ENCODE measurements at places on chromosomes 11 and 22.

DNA sequence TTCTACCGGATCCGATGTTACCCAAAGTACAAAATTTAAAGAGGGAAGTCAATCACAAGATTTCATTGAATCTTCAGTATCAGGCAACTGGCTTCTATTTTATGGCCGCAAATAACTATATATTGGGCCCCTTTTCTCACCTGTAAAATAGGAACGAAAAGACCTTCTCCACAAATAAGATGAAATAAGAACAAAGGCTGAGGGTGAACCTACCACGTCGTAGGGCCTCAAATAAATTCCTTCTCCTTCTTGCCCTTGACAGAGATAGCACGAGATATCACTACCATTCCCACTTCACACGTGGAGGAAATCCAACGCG is 794 bp upstream of the EMSY start:
- no peak for DNase-seq

DNA sequence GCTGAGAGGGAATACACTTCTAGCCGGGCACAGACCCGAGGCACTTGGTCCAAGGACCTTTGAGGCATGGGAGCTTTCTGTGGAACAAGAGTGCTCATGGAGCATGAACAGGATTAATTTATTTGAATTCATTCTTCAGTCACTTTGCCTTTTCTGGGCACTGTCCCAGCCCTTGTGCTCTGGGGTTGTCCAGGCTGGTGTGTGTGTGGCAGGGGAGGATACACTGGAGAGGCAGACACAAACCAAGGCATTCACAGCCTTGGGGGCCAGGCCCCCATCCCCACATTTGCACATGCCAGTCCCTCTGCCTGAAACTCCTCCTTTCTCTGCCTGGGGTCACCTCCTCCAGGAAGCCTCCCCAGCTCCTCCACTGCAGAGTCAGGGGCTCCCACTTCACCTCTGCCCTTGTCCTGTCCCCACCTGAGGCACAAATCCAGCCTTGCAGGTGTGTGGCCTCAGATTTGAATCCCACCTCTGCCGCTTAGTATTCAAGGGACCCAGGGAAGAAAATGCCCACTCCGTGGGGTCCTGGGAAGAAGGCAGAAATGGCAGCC is 55.5 kb downstream of the MYO7A start:
- DNase-seq, result no peak

- DNase-seq, result no peak
Measured at GRCh38 chr11:76134239-76134638, 72.1 kb downstream of the WNT11 start.

DNA sequence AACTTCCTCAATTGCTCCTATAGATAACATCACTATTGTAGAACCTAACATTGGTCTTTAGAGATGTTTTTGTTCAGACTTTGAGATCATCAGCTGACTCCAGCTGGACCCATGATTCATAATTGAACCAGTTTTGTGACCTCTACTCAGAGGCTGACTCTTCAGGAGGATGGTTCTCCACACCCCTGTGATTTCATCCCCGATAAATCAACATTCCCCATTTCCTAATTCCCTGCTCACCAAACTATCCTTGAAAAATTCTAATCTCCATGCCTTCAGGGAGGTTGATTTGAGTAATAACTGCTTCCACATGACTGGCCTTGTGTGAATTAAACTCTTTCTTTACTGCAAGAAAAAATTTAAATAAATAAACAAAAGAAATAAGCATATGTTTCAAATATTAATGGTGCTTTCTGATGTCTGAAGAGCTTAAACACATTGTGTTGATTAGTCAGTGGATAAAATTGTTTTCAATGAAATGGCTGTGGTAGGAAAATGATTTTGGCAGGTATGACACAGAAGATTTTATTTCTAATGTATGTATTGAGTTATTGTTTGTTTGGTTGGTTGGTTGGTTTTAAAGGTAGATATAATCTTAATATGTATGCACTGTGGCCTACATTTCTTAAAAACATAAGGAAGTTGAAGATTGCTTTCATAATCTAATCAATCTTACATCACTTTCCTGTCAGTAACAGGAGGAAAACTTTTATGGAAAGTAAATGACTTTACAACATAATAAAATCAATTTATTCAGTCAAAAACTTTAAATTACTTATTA is 427.9 kb upstream of the CCDC179 start:
- DNase-seq, result no peak

DNA sequence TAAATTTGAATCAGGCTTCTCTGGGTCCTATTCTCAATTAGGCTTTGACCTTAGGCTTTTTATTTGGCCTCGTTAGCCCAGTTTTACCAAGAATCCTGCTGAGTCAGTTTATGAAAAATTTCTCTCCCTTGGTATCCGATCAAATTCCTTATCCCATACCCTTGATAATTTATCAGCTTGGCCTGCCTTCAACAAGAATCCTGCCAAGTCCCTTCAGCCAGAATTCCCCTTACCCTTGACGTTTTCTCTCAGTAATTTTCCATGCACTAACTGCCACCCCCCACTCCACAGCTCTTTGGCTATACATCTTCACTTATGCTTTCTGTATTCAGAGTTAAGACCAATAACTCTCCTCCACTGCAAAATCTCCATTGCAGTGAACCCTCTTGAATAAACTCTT is 811.0 kb upstream of the CCDC90B start:
- no peak for DNase-seq

- no peak for DNase-seq
Measured at GRCh38 chr11:116535994-116536393, 236.8 kb downstream of the BUD13 start.

GRCh38 chr11:20397281-20397680 is 9.8 kb downstream of the PRMT3 start:
- DNase-seq, result no peak

- no peak for DNase-seq
Measured at GRCh38 chr22:46289244-46289891, 7.3 kb upstream of the GTSE1 start.

- no peak for DNase-seq
Measured at GRCh38 chr11:129593098-129593497, 217.4 kb downstream of the BARX2 start.

DNA sequence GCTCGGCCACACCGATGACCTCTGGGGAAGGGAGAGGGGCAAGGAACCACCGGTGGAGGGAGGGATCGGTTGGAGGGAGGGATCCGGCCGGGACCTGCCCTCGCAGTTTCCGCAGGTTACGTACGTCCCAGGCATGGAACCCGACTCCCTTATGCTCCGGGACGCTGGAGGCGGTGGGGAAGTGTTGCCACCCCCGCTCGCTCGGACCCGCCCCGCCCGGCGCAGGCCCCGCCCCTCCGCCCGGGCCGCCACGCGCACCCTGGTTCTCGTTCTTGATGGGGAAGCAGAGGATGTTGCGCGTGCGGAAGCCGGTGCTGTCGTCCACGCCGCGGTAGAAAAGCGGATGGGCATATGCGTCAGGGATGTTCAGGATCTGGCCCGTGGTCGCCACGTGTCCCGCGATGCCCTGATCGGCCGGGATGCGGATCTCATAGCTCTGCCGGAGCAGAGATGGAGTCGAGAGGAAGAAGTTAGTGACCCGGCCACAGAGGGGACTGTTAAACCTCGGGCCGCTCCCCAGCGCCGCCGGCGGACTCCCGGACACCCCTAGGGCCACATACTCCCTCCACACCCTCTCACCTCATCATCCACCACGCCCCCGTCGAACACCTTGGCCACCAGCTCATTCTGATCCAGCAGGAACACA is 89.8 kb downstream of the PDE2A start:
- DNase-seq, result peak; percentile 18

GRCh38 chr11:41414771-41415440 is 44.5 kb downstream of the LRRC4C start:
- no peak for DNase-seq

- DNase-seq, result no peak
Measured at GRCh38 chr11:78181185-78181584, 7.2 kb downstream of the KCTD21 start.

GRCh38 chr11:62889484-62890437 is 9.1 kb downstream of the SLC3A2 start:
- DNase-seq, result no peak

GRCh38 chr11:10305262-10305963 is 540 bp downstream of the ADM start:
- no peak for DNase-seq

DNA sequence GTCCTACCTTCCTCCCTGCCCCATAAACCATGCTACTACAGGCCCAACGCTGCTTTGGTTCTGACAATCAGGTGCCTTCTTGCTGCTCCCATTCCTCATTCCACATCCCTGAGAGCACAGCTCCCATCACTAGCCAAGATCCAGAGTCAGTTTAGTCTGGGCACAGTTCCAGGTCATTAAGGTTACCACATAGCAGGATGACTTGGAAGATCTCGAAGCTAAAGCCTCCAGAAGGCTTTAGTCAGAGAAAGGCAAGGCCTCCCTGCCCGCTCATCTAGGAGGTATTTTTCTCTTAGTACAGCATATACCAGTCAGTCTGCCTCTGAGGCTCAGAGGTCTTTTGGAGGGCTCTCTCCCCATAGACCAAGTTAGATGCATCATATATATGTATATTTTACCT is 30.3 kb downstream of the TRIM66 start:
- no peak for DNase-seq

DNA sequence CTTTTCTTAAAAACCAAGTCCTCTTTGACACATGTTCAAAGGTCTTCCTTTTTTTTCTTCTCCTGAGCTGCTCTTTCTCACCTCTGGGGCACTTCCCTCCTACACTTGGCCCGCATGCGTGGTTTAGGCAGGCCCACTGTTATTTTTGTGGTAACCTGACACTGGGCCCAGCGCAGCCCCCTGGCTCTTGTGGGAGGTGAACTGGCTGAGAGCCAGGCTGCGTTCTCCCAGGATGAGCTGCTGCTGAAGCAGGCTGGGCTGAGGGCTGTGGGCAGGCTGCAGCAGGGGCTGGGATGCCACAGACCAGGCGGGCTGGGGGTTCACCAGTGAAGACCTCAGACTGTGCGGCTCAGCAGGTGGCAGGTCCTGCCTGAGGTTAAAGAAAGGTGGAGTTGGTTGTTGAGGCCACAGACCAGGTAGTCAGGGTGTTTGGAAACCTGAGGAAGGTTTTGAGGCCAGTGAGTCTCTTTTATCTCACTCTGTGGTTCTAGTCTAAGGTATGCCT is 72.4 kb downstream of the TEAD1 start:
- DNase-seq, result no peak

DNA sequence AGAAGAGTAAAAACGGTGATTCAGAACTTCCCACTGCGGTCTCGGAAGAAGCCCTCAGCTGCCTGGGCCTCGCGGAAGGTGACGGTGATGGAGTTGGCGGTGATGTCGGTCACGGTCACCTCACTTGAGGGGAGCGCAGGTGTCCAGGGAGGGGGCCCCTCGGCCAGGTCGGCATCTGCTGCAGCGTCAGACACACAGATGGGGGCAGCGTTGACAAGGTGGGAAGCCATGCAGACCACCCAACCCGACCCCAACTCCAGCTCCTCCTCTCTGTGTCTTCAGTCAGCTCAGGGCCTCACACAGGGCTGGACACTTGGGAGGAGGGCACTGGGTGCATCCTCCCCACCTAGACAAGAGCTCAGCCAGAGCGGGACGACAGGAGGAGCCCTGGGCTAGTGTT is 18.6 kb downstream of the CBX7 start:
- no peak for DNase-seq

DNA sequence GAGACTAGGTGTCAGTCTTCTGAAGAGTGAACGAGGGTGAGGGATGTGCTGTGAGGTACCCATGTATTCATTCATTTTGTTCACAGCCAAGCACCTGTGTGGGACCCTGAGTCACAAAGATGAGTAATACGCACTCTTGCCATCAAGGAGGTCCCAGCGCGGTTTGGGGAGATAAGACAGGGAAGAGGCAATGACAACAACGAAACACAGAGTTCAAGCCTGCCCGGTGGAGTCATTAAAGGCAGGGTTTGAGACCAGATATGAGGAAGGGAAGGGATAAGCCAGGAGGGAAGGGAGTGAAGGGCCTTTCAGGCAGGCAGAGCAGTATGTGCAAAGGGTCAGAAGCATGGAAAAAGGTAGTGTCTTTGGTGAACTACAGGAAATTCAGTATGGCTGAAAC is 4.6 kb downstream of the DCHS1 start:
- DNase-seq, result no peak

- no peak for DNase-seq
Measured at GRCh38 chr22:20940186-20940651, 23.0 kb downstream of the CRKL start.

DNA sequence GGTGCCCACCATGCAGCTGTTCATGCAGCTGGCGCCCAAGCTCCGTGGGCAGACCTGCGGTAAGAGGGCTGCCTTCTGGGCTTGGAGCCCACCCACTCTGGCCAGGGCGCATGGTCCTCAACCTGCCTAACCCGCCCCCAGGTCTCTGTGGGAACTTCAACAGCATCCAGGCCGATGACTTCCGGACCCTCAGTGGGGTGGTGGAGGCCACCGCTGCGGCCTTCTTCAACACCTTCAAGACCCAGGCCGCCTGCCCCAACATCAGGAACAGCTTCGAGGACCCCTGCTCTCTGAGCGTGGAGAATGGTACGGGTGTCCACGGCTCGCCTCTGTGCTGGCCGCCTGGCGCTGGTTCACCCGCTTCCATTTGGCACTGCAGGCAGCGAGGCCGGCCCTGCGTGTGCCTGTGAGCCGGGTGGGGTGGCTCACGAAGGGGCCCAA is 11.0 kb downstream of the MUC5AC start:
- DNase-seq, result no peak

DNA sequence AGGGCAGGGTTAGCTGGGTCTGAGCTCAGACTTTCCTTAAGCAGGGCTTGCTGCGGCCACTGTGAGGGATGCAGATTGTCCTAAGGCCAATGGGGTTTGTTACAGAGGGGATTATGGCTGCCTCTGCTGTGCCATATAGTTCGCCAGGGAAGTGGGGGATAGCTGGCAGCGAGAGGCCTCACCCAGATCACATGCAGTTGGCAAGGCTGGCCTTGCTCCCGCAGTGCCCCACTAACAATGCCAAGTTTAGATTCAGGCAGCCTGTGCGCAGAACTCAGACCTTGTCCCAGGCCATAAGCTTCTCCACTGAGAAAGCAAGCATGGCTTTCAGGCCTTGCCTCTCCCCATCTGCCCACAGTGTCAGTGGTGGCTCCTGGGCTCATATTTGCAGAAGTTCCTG is 4.7 kb upstream of the APOL2 start:
- no peak for DNase-seq

- DNase-seq, result no peak
Measured at GRCh38 chr11:96447208-96448110, 57.6 kb downstream of the JRKL start.

- DNase-seq, result no peak
Measured at GRCh38 chr11:110566577-110566976, 136.8 kb downstream of the FDX1 start.

- DNase-seq, result no peak
Measured at GRCh38 chr11:128965485-128965884, 22.8 kb upstream of the TP53AIP1 start.

GRCh38 chr11:73258104-73259035 is 13.8 kb upstream of the P2RY6 start:
- no peak for DNase-seq

- DNase-seq, result no peak
Measured at GRCh38 chr11:5524756-5525155, 8.3 kb upstream of the UBQLNL start.

GRCh38 chr22:38860283-38861169 is 11.5 kb downstream of the CBX6 start:
- DNase-seq, result no peak

- DNase-seq, result no peak
Measured at GRCh38 chr22:19895160-19895849, 40.6 kb upstream of the GNB1L start.
